ENCODE measurements at places on chromosomes 5 and 9. TPM values are rescaled to one million over a fixed set of nuclear protein-coding genes. Genes with fewer than 3 reads are reported as not detected.

The MEGF10 gene
- total RNA-seq = not detected

The PNPLA7 gene
- 3.9 TPM for total RNA-seq

GRCh38 chr5:142499591-142500226 is 174.9 kb upstream of the SPRY4 start:
- DNase-seq = no peak

DNA sequence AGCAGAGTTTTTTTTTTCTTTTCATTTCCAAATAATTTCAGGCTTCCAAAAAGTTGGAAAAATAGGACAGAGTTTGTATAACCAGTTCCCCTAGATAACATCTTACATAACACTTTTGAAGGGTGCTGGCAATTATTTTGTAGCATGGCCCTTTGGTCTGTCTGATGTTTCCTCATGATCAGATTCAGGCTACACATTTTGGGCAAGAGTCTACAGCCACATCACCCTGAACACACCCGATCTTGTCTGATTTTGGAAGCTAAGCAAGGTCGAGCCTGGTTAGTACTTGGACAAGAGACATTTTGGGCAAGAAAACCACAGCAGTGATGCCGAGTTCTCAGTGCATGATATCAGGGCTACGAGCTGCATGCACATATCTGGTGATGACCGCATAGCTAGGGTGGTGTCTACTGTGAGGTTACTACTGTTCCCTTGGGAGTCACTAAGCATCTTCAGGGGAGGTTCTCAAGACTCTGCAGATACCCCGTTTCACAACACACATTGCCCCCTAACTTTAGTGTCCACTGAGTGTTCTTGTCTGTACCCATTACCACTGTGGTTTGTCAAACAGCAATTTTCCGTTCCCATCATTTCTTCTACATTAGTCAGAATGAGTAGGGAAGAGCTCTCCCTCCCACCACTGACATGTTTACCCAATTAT is 86.2 kb downstream of the TTC39B start:
- no peak for DNase-seq

GRCh38 chr9:93630806-93631411 is 54.5 kb downstream of the PHF2 start:
- DNase-seq = no peak

Measured in Panc1 (cell line).